ENCODE measurements at places on chromosomes 11 and 22. TPM values are rescaled to one million over a fixed set of nuclear protein-coding genes. Genes with fewer than 3 reads are reported as not detected.

The NLRP6 gene
- total RNA-seq, result 3.5 TPM

The AGBL2 gene
- 2.9 TPM for total RNA-seq

The CSF2RB gene
- total RNA-seq, result 0.20 TPM

The GSTT2B gene
- total RNA-seq, result not detected

The SLC15A3 gene
- total RNA-seq, result 1.5 TPM

- no peak within 1 kb of the TSS for H3K27ac ChIP-seq
- H3K4me3 ChIP-seq, result peak within 1 kb of the TSS; percentile 11
- peaks cover 18% of the 10 kb centered on the region for H3K27me3 ChIP-seq
- H3K36me3 ChIP-seq, result no peaks in the 10 kb centered on the region
Measured at GRCh38 chr11:67022961-67023956, at the start of gene SYT12. Gene SYT12 (plus strand): TSS chr11:67023134. CDS start chr11:67030145, 7,011 bp downstream.

GRCh38 chr22:30822216-30823014 is 127.7 kb downstream of the OSBP2 start:
- no peaks in the 10 kb centered on the region for H3K36me3 ChIP-seq
- no peak overlapping the region for H3K27ac ChIP-seq

DNA sequence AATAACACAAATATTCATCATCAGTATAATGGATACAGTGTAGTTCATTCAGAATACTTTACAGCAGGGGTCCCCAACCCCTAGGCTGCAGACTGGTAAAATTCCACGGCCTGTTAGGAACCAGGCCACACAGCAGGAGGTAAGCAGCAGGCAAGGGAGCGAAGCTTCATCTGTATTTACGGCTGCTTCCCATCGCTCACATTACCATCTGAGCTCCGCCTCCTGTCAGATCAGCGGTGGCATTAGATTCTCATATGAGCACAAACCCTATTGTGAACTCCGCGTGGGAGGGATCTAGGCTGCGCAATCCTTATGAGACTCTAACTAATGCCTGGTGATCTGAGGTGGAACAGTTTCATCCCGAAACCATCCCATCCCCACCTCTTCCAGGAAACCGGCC is 125.1 kb downstream of the SERGEF start:
- H3K27me3 ChIP-seq, result no peaks in the 10 kb centered on the region
- H3K4me1 ChIP-seq, result no peaks in the 10 kb centered on the region
- H3K36me3 ChIP-seq, result no peaks in the 10 kb centered on the region
- DNase-seq, result no peak

GRCh38 chr11:106920899-106921509 is 97.3 kb downstream of the GUCY1A2 start:
- no peak for DNase-seq
- no peaks in the 10 kb centered on the region for H3K4me1 ChIP-seq
- H3K4me3 ChIP-seq, result no peak overlapping the region

DNA sequence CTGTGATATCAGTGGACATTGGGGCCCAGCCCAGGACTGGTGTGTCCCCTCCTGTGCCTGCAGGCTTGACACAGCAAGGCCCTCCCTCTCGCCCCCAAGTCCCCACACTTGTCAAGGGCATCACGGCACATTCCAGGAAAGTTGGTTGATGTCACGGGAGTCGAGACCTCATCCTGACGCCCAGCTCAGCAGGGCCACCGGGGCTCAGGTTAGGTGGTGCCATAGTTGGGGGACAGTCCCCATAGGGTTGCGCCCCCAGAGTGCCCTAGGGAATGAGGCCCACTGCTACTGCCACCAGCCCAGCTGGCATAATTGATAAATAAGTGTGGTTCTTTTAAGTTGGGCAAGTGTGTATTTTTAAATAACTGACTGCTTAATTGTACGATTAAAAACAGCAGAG is 28.3 kb upstream of the GRAMD4 start:
- H3K4me1 ChIP-seq, result peaks cover 31% of the 10 kb centered on the region
- no peak for DNase-seq
- no peak overlapping the region for H3K27ac ChIP-seq
- H3K4me3 ChIP-seq, result no peak overlapping the region
- H3K36me3 ChIP-seq, result no peaks in the 10 kb centered on the region

DNA sequence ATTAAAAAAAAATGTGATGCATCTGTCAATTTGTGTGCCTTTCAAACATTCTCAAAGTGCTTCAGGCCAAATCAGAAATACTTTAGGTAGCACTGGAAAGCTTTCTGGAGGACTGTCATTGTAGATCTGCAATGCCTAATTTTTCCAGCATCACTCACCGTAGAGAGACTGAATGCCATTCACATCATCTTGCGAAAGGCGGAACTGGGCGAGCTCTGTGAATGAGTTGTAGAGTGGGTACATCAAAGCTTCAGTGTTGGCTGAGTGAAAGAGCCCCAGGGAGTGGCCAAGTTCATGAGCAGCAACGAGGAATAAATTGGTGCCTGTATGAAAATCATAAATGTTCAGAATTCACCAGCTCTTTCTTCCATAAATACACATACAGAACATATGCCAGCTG is 4.0 kb downstream of the MMP10 start:
- no peaks in the 10 kb centered on the region for H3K27me3 ChIP-seq
- no peak overlapping the region for H3K27ac ChIP-seq
- no peak for DNase-seq
- no peak overlapping the region for H3K4me3 ChIP-seq
- H3K36me3 ChIP-seq, result no peaks in the 10 kb centered on the region

GRCh38 chr11:48004456-48004855 is 24.1 kb downstream of the PTPRJ start:
- H3K4me3 ChIP-seq, result peak overlapping the region; percentile 0
- peaks cover 92% of the 10 kb centered on the region for H3K4me1 ChIP-seq
- no peak overlapping the region for H3K27ac ChIP-seq
- DNase-seq, result no peak
- no peaks in the 10 kb centered on the region for H3K27me3 ChIP-seq

GRCh38 chr11:35549787-35550186 is 24.4 kb upstream of the PAMR1 start:
- no peak overlapping the region for H3K27ac ChIP-seq
- no peak for DNase-seq
- H3K4me3 ChIP-seq, result no peak overlapping the region
- H3K36me3 ChIP-seq, result no peaks in the 10 kb centered on the region
- H3K27me3 ChIP-seq, result peaks cover 3% of the 10 kb centered on the region
